Activated T-cell treated with anti-CD3 and anti-CD28 coated beads for 24 hours (primary cell): ENCODE measurements at places on chromosomes 4 and X.

GRCh38 chrX:72107841-72108595 lies 23.7 kb downstream of the RTL5 start:
- DNase-seq, result no peak

DNA sequence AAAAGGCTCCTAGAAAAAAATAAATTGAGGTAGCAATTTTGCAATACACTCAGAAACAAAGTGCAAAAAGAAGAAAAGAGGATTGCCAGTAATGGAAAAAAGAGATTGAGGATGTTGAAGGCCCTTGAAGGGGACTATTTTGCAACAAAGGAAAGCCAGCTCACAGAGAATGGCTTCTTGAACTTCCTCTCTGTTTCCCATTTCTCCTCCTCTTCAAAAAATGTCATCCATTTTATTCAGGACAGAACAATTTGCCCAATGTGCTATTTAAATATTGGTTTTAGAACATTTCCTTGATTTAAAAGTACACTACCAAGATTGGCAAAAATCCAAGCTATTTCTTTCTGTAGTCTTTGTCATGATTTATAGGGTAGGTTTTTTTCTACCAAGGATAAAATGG lies 60.2 kb downstream of the GASK1B start:
- DNase-seq, result no peak

DNA sequence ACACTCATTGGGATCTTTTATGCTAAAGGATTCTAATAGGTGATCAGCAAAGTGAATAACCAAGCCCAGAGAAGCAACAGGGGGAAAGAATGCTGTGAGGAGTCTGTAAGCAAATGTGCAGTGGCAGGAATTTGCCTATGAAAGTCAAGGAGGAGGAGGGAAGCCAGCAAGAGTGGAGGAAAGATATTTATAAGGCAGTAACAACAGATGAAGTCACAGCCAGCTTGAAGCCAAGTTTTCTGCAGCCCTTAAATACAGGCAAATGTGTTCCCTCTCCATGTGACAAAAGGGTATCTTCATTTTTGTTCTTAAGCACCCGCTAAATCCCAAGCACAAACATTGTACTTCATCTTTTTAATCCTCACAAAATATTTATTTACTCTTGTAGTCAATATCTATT lies 275.0 kb upstream of the CLNK start:
- DNase-seq, result no peak

GRCh38 chr4:169252339-169253112 lies 18.2 kb downstream of the SH3RF1 start:
- DNase-seq, result no peak

DNA sequence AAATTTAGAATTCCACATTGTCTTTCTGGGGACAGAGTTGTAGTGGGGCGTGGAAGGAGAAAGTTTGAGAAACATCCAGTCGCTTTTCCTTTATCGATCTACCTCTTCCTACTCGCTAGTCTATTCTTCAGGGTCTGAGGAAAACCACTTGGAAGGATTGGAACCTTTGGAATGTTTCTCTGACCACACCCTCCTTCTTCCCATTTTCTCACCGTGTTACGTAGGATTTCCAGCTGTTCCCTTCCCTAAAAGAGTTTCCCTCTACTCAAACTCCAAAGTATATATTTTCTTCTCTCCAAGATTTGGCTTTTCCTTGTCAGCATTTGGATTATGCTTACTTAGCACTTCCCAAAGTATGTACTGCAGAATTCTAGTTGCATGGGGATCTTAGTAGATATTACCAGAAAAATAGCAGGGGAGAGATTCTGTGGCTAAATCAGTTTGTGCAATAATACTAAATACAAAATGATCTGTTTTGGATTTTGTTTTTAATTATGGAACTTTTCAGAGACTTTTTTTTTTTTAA lies 4.9 kb downstream of the ENPEP start:
- DNase-seq, result no peak

DNA sequence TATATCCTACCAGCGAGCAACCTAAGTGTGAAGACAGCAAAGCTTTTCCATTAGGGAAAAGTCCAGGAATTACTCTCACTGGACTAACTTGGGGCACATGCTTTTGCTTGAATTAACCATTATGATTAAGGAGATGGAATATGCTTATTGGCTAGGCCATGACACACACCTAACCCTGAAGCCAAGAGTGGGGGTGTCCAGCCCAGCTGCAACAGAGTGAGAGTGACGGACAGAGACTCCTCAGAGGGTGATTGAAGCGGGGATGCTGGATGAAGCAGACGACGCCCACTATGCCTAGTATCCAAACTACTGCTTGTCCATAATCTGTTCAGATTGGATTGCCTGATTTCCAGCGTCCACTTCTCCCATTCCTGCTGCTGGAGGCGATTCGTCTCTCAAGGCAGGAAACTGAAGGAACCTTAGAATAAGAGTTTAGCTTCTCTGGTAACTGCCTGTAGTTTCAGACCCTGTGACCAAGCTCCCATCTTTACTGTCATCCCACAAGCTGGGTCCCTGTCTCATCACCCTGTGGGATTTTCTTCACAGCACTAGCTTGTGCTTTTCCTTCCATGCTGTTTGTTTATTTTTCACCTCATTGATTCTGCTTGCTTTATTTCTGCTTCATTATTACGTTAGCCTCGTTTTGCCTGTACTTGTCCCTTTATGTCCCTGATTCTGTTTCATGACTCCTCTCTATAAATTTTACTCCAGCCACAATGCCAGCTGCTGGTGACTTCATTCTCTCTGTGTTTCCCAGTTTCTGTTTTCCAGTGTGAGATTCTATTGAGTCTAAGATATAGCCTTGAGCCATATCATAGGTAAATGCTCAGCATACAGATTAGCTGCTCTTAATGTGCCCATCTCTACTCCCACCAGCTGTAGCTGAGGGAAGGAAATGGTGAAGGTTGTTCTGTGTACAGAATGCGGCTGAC lies 19.0 kb downstream of the FAM47E start:
- DNase-seq, result no peak
